ENCODE measurements at places on chromosomes 3 and 15. TPM values are rescaled to one million over a fixed set of nuclear protein-coding genes. Genes with fewer than 3 reads are reported as not detected.

GOLGA6A gene
- not detected for total RNA-seq

OXTR gene
- total RNA-seq: 1.2 TPM

KBTBD12 gene
- not detected for total RNA-seq

NUTM1 gene
- total RNA-seq: not detected

CPA3 gene
- not detected for total RNA-seq

POPDC2 gene
- 0.15 TPM for total RNA-seq

C3orf49 gene
- not detected for total RNA-seq

TCAIM gene
- 10.8 TPM for total RNA-seq

TICRR gene
- total RNA-seq: 0.35 TPM

LRRC15 gene
- 0.45 TPM for total RNA-seq

ZBTB11 gene
- total RNA-seq: 13.5 TPM

CD200 gene
- total RNA-seq: 24.0 TPM

SLC25A26 gene
- 12.6 TPM for total RNA-seq

ZNF660 gene
- 1.9 TPM for total RNA-seq

LRRC2 gene
- total RNA-seq: 2.0 TPM

RARB gene
- total RNA-seq: 32.2 TPM

SLC15A2 gene
- total RNA-seq: 0.15 TPM

SNX22 gene
- 0.23 TPM for total RNA-seq

RHCG gene
- total RNA-seq: 0.12 TPM

GOLGA8H gene
- total RNA-seq: 0.30 TPM

PIGZ gene
- total RNA-seq: 2.0 TPM

RTP3 gene
- not detected for total RNA-seq

THAP10 gene
- 0.35 TPM for total RNA-seq

RETNLB gene
- not detected for total RNA-seq

KIF7 gene
- 10.7 TPM for total RNA-seq

HMG20A gene
- total RNA-seq: 18.5 TPM

NOX5 gene
- 0.12 TPM for total RNA-seq

IMPG2 gene
- 0.23 TPM for total RNA-seq

LRTM1 gene
- not detected for total RNA-seq

WDR49 gene
- 0.08 TPM for total RNA-seq

SPRED1 gene
- total RNA-seq: 38.9 TPM

ZNF501 gene
- 5.5 TPM for total RNA-seq

FHIT gene
- 0.38 TPM for total RNA-seq

CA12 gene
- total RNA-seq: 24.0 TPM
